Activated T-cell treated with anti-CD3 and anti-CD28 coated beads, Interleukin-2, amount 50 U/mL, for 72 hours (primary cell): ENCODE measurements at places on chromosomes 2 and 18. TPM values are rescaled to one million over a fixed set of nuclear protein-coding genes. Genes with fewer than 3 reads are reported as not detected.

The DUSP2 gene
- total RNA-seq, result 340 TPM

DNA sequence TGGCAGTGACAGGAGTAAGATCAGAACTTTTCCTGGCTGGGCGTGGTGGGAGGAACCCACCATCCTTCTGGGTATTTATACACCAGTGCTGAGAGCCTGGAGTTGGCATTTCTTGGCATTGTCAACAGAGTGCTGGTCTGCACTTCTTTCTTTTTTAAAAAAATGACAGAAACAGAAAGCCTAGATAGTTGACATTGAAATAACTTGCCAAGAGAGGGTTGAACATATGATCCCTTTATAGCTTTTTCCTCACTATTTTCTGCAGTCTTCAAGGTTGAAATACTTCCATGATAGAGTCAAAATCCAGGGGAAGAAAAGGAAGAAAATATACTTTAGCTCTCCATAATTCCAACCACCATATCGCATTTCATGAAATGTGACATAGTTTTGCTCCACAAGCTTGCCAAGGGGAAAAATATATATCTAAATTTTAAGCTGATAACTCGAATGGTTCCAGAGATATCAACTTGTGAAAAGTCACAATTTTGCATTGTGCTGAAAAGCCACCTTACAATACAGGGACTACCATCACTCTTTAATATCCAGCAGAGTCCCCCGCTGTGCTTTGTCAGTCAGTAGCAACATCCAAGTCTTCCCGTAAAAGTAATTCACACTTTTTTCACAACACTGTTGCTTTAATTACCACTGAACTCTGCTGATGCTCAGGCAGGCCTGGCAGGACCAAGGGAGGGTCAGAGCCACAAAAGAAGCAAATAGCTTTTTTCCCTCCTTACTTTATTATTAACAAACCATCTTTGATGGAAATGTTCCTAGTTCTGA lies 764.9 kb upstream of the FANCL start:
- no peak for DNase-seq

The SERPINB2 gene
- total RNA-seq, result not detected

GRCh38 chr2:49152824-49153223 lies 1.5 kb downstream of the FSHR start:
- no peak for DNase-seq

The RUFY4 gene
- 0.84 TPM for total RNA-seq

DNA sequence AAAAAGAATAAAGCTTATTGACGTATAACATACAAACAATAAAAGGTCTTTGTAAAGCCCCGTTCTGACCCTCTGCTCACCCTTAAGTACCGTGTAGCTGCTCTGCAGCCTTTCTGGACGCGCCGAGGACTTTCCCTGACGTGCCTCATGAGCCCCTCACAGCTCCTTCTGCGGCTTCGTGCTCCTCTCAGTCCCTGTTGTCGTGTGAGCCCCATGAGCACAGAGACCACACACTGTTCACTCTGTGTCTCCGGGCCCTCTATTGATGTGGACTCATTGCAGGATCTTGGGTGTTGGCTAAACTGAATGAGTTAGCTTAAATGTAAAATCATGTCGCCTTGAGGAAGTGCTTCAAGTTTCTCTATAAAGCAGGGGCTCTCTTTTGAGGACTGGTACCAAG lies 43.6 kb upstream of the INHBB start:
- DNase-seq, result no peak

The TEX44 gene
- total RNA-seq, result not detected

The LRRFIP1 gene
- 239 TPM for total RNA-seq

DNA sequence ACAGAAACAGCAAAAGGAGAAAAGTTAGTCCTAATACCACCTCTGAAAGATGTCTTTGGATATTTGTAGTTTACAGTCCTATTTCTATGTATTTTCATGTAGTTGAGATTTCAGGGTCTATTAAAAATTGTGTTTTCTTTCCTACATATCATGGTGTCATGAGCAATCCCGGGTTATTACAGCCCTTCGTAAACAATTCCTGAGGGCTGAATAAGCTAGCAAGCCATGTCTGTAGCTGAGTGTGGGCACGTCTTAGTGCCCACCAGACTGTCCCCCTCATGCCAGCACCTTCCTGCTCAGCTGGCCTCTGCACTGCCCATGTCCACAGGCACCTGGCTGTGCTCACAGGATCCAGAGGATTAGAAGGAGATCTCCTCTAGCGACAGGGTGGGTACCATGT lies 60.6 kb downstream of the CTIF start:
- no peak for DNase-seq

- DNase-seq, result no peak
These were observed 33.2 kb upstream of the MTIF2 start for GRCh38 chr2:55302241-55302640.

DNA sequence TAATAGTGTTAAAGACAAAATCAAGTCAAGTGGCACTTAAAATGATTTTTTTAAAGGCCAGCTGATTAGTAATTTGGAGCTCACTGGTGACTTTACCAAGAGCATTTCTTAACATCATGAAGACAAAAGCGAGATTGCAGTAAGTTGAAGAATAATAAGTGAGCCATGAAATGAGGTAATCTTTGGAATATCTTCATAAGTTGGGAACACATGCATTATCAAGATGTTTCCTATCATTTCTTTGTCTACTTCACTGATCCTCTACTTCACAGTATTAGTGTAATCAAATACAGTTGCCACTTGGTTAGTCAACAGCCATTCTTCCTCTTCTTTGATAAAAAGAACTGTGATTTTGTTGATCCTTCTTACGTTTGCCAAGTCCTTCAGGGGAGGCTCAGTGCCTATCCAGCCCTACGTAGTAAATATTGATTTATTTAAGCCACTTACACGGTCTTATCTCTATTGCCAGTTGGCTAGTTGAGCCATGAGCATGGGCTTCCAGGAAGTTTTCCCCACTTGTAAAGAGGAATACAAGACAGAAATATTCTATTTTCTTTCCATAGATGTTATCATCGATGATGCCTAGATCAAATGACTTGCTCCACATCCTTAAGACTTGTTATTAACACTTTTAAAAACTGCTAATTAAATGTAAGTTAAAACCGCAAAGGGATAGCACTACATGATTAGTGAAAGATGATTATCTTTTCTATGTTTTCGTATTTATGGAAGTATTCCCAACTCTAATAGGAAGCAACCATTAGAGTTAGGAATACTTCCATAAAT lies 46.1 kb downstream of the YES1 start:
- no peak for DNase-seq

DNA sequence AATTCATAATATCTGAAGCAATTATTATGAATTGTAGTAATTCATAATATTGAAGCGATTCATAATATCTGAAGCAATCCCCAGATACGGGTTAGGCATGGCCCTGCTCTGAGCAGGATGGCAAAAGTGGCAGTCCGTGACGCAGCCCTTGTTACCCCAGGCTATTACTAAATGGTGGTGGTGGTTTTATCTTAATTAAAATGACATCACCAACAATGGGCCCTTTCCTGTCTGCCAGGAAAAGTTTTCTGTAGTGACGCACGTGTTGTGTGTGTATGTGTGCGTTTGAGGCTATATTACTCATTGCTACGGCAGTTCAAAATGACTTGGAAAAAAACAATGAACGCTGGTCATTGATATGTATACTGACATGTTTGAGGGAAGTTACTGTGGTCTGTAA lies 10.6 kb upstream of the MOCOS start:
- DNase-seq, result no peak

DNA sequence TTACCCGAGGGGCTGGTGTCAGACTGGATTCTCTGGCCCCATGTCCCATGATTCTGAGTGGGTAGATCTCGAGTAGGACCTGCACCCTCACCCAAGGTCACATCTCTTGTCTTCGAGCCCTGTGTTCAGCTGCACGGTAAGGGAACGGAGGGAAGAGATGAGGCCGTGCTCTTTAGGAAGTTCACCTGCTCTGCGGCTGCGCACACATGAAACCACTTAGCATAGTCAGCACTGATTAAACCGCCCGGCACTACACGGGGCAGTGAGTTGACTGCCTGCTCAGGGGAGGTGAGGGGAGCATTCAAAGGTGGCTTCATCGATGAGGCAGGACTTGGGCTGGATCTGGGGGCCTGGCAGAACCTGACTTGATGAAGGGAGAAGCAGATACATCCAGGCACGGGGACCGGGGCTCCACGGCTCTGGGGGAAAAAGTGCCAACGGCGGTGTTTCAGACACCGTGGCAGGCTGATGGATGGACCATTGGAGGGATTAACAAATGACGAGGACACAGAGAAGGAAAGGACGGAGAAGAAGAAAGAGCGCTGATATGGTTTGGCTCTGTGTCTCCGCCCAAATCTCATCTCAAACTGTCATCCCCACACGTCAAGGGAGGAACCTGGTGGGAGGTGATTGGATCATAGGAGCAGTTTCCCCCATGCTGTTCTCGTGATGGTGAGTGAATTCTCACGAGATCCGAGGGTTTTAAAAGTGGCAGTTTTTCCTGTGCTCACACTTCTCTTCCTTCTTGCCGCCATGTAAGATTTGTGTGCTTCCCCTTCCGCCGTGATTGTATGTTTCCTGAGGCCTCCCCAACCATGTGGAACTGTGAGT lies 248.6 kb downstream of the CYP26B1 start:
- DNase-seq, result no peak

- DNase-seq, result peak; percentile 3
These were observed 739 bp downstream of the PKDCC start for GRCh38 chr2:42048299-42049220.

- peak; percentile 23 for DNase-seq
These were observed 57.5 kb downstream of the ZRANB3 start for GRCh38 chr2:135473567-135473966.
